ENCODE measurements at places on chromosomes 11 and 22. TPM values are rescaled to one million over a fixed set of nuclear protein-coding genes. Genes with fewer than 3 reads are reported as not detected.

The RBMXL2 gene
- not detected for total RNA-seq

The OR2D2 gene
- total RNA-seq = 0.33 TPM

The CELSR1 gene
- 2.1 TPM for total RNA-seq

The MAP6 gene
- total RNA-seq = 0.17 TPM

The FREY1 gene
- total RNA-seq = 0.83 TPM

The CCDC83 gene
- under 0.01 TPM for total RNA-seq

The ZNF202 gene
- total RNA-seq = 9.7 TPM

The ROBO3 gene
- total RNA-seq = 11.6 TPM

The APOA5 gene
- total RNA-seq = not detected

The NPAS4 gene
- total RNA-seq = not detected

The DLG2 gene
- total RNA-seq = 2.1 TPM

The HTR3A gene
- not detected for total RNA-seq

The LRRC75B gene
- 5.6 TPM for total RNA-seq

The SC5D gene
- 112 TPM for total RNA-seq

The TEX54 gene
- total RNA-seq = not detected

The FGF4 gene
- not detected for total RNA-seq

The WNT11 gene
- 0.51 TPM for total RNA-seq

The SLC6A5 gene
- not detected for total RNA-seq

The CD3D gene
- total RNA-seq = not detected

The ESAM gene
- total RNA-seq = 0.26 TPM

The PHLDB1 gene
- total RNA-seq = 51.4 TPM

The CHST1 gene
- total RNA-seq = under 0.01 TPM

The POU2AF2 gene
- not detected for total RNA-seq

The AQP11 gene
- total RNA-seq = 11.2 TPM

The HPX gene
- 0.83 TPM for total RNA-seq

The OR51B5 gene
- 0.17 TPM for total RNA-seq

The LRRC74B gene
- total RNA-seq = not detected

The NRGN gene
- total RNA-seq = not detected

The MGAT3 gene
- not detected for total RNA-seq

The SCGB2A2 gene
- not detected for total RNA-seq

The RFPL1 gene
- total RNA-seq = not detected

The OR51E2 gene
- total RNA-seq = not detected

The FGF19 gene
- total RNA-seq = not detected

The KDM4E gene
- not detected for total RNA-seq

The GRIK4 gene
- total RNA-seq = 0.17 TPM

The E2F8 gene
- not detected for total RNA-seq

The FXYD6 gene
- 8.0 TPM for total RNA-seq

The VPREB1 gene
- total RNA-seq = not detected

The OLFML1 gene
- 22.8 TPM for total RNA-seq

The ST14 gene
- total RNA-seq = under 0.01 TPM

The CHRM1 gene
- total RNA-seq = not detected

The OR5AP2 gene
- total RNA-seq = not detected

The HTR3B gene
- total RNA-seq = not detected

The PIK3IP1 gene
- 32.4 TPM for total RNA-seq

The TP53AIP1 gene
- not detected for total RNA-seq

The TCN2 gene
- total RNA-seq = 6.9 TPM

Measured in fibroblast of lung (primary cell).